ENCODE measurements at places on chromosomes 7 and 10.

DNA sequence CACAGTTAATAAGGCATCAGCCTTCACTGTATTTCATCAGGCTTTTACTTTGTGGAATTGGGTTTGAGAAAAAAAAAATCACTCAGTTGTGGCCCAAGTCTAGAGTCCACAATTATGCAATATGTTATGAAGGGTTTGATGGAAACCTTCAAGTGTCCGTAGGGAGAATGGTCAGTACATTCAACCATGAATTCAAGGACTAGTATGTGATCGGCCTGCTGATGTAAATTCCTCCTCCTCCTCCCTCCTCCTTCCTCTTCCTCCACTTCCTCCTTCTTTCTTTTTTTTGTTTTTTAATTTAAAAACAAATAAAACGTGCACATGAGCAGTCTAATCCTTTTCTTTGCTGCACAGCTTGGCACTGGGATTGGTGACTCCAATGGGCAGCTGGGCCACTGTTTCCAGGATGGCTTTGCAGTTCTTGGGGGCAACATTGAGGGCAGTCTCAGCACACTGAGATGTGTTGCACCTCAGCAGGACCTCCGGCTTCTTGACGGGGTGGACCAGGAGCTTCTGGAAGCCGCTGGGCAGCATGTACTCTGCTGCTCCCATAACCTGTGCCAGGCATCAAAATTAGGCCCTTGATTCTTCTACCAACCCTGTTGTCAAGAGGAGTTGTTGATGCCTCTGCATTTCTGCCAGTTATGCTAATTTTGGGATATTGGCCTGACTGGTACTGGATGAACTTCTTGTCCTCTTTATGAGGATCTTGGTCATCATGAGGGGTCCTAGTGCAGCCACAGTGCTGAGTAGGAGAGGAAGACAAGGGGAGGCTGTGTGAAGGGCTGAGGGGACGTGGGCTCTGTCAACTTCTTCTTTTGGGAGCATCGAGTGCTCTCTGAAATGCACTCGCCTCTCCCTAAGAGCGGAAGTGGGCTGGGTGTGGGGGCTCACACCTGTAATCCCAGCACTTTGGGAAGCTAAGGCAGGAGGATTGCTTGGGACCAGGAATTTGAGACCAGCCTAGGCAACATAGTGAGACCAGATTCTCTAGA is 9.3 kb upstream of the IL2RA start:
- no peak for DNase-seq

DNA sequence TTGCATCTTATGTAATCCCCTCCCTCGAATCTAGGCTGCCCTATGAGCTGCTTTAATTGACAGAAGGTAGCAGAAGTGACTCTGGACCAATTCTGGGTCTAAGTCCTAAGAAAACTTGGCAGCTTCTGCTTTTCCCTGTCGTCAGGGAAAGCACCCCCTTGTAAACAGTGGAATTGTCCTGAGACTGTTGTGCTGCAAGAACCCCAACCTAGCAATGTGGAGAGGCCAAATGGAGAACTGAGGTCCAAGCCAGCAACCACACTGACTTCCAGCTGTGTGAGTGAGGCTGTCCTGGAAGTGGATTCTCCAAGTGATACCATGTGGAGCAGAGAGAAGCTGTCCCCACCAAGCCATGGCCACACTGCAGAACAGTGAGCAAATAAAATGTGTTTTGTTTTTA is 75.5 kb downstream of the ARHGAP22 start:
- DNase-seq: no peak

- DNase-seq: no peak
Measured at GRCh38 chr7:103771294-103771693, 218.2 kb downstream of the RELN start.

GRCh38 chr10:114713525-114714090 is 55.5 kb upstream of the ABLIM1 start:
- no peak for DNase-seq
